ENCODE measurements at places on chromosomes 1 and 21. TPM values are rescaled to one million over a fixed set of nuclear protein-coding genes. Genes with fewer than 3 reads are reported as not detected.

DNA sequence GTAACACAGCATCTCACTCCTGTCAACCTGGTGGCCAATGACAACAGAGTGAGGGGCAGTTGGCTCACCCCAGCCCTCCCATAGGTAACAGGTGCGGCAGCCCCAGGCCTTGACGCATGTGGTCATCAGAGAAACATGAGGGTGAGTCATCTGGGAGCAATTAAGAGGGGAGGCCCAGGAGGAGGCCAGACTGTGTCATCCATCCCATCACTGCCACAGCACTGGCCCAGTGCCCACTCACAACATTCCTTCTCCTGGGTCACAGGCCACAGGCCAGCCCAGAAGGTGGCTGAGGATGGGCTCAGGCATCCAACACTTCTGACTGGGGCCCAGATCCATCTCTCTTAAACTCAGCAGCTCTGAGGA is 17.1 kb downstream of the TEX35 start:
- no peak for DNase-seq

GRCh38 chr1:219220945-219221344 is 47.3 kb downstream of the LYPLAL1 start:
- no peak for DNase-seq

DNA sequence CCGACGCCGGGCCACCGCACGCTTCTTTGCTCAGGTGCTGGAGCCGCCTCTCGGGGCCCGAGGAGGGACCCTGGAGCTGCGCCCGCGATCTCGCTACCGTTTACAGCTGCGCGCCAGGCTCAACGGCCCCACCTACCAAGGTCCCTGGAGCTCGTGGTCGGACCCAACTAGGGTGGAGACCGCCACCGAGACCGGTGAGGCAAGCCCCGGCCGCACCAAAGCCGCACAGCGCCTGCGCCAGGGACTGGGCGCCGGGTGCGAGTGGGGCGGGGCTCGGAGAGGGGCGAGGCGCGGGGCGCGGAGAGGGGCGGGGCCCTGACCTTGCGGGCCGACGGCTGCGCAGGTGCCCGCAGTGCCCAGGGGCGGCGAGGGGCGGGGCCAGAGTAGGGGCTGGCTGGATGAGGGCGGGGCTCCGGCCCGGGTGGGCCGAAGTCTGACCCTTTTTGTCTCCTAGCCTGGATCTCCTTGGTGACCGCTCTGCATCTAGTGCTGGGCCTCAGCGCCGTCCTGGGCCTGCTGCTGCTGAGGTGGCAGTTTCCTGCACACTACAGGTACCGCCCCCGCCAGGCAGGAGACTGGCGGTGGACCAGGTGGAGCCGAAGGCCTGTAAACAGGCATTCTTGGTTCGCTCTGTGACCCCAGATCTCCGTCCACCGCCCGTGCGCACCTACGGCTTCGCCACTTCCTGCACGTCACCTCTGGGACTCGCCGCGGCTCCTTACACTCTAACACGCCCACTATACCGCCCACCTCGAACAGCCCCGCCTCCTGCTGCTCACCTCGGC is 9.8 kb upstream of the CDC20 start:
- peak; percentile 95 for DNase-seq

DNA sequence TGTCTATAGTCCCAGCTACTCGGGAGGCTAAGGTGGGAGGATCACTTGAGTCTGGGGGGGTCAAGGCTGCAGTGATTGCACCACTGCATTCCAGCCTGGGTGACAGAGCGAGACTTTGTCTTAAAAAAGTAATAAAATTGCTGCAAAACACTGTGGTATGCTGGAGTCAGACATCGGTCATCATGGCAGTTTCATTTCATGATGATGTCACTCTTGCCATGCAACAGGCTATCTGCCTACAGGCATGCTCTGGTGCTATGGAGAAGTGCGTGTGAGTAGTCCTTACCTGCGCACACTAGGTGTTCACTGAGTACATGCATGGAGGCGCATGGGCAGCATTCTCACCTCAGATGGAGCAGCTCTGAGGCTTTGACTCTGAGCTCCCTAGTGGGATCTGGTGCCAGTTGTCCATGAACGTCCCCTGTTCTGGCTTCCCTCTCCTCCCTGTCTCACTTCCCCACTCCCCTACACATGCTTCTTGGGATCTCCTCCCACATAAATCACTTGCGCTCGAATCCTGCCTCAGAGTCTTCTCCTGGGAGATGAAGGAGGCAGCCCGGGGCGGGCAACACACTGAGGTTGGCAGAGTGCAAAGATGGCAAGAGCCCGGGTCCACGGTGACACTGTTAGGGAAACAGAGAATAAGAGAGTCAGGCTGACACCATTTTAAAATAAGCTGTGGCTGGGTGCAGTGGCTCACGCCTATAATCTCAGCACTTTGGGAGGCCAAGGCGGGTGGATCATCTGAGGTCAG is 10.4 kb upstream of the CELA3B start:
- no peak for DNase-seq

DNA sequence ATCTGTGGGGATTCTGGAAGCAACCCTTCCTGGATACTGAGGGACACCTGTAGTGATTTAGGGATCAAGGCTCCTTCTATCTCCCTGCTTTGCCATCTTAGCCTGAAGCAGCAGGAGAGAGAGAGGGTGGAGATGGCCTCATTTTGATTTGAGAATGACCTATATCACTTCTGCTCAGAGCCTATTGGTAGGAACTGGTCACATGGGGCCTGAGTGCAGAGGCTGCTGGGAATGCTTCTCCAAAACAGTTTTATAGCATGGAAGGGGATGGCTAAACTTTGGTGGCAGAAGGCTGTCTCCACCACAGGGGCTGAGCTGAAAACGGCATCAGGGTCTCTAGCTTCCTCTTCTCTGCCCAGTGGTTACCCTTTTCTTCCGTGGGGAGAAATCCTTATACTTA is 105.8 kb downstream of the TBX19 start:
- DNase-seq = no peak

DNA sequence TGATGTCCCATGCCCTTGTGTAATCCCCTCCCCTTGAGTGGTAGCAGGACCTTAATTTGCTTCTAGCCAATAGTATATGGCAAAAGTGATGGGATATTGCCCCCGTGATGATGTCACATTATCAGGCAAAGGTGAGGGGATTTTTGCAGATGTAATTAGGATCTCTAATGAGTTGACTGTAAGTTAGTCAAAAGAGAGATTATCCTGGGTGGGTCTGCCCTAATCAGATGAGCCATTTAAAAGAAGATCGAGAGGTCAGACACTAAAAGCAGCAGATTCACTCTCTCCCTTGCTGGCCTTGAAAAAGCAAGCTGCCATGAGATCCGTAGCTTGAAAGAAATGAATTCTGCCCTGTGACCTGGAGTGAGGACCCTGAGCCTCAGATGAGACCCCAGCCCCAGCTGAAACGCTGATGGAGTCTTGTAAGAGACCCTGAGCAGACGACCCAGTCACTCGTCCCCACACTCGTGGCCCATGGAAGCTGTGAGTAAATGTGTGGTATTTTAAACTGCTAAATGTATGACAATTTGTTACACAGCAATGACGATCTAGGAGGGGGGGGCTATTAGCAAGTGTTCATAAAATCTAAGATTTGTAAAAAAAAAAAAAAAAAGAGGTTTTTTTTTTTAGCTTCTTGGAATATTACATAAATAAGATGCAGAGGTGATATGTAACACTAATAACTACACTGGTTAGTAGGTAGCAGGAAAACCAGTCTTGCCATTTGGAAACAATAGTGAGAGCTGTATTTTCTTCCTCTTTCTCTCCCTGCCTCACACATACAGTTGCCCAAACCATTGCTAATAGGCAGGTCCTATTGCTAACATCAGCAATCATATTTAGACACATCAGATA is 50.3 kb upstream of the TARBP1 start:
- no peak for DNase-seq

- DNase-seq = no peak
Observed at GRCh38 chr1:5479876-5480646, 512.2 kb downstream of the NPHP4 start.

- DNase-seq = no peak
Observed at GRCh38 chr21:18178509-18178908, 66.1 kb upstream of the CHODL start.

DNA sequence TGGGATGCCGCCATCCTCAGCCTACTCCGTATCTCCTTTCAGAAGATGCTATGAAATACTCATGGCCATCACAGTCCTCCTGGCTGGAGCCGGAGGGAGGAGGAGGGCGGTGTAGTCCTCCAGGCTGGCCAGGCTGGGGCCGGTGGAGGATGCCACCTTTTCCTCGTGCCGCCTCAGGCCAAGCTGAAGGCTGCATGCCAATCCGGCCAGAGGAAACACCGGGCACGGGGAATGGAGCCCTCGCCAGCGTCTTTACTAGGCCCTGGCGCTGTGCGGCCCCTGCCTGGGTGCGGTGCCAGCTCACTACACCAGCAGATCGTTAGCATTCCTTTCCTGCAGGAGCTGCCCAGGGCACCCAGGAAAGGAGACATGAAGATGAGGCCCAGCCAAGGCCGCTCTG is 70.1 kb downstream of the CASZ1 start:
- DNase-seq = no peak

The MAP10 gene
- 1.6 TPM for total RNA-seq

The ADPRS gene
- total RNA-seq = 18.0 TPM

The EPHA10 gene
- total RNA-seq = 74.4 TPM

The TMPRSS2 gene
- 283 TPM for total RNA-seq

The CFAP45 gene
- total RNA-seq = not detected

The AUNIP gene
- 0.35 TPM for total RNA-seq
